AG20443 (cell line): ENCODE measurements at places on chromosomes 12 and 14.

DNA sequence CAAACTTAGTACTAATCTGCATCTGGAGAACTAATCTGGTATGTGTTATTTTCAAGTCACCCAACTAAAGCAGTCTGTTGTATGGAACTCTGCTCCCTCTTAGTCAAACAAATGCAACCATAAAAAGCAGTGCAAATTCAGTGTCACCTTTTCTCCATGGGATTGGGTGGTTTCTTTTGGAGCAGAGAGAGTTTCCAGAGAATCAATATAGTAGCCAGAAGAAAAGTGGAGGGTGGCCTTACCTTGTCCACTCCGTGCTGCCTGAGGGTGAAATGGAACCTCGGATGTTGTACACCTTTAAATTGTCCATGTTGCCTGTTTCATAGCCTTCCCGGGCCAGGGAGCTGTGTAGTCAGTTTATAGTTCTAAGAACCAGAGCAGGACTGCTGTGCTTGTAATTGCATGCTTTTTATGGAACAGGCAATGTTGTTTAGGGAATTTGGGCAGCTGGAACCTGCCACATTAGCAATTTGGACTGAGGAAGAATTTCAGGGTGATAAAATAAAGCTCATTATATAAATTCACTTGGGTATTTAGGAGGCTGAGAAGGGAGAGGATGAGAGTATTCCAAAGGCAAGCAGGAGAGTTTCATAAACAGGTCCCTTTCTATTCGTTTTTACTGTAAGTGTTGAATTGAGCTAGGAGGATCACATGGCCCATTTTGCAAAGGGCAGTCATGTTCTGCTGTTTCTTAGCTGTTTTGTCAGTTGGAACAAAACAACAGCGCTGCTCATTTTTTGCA, 60.5 kb downstream of the CRADD start:
- DNase-seq, result no peak

DNA sequence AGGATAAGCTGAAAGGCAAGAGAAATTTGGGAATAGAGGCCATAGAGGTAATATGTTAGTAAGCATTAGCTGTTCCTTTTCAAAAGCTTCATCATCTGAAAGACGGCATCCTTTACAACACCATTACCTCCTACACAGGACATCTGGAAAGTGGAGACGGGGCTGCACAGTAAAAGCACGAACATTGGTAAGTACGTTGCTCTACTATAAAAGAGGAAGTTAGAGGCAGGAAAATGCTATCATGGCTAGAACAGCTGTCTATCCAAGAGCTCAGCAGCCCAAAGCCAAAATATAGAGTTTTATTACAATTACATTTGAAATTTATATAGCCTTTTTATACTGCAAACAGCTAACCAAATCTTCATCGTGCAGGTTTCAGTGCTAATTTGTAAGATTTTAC, 172.3 kb upstream of the GRIP1 start:
- DNase-seq, result no peak

- DNase-seq, result no peak
Observed at GRCh38 chr12:94817695-94818075, 167.3 kb upstream of the TMCC3 start.

GRCh38 chr12:114275932-114276785, 129.8 kb downstream of the TBX5 start:
- peak; percentile 44 for DNase-seq

DNA sequence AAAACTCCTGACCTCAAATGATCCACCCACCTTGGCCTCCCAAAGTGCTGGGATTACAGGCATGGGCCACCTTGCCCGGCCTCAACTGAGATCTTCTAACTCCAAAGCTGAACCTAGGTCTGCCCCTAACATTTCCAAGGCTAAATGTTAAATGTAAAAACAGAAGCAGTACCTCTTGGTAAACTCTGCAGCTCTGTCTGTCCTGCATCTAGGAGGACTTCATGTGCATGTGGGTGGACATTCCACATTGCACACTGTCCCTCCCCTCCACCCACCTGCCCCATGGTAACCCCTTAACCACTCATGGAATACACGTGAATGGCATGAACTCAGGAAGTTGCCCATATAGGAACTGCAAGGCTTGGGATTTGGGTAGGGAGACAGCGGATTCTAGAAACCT, 33.1 kb downstream of the SNX6 start:
- no peak for DNase-seq

DNA sequence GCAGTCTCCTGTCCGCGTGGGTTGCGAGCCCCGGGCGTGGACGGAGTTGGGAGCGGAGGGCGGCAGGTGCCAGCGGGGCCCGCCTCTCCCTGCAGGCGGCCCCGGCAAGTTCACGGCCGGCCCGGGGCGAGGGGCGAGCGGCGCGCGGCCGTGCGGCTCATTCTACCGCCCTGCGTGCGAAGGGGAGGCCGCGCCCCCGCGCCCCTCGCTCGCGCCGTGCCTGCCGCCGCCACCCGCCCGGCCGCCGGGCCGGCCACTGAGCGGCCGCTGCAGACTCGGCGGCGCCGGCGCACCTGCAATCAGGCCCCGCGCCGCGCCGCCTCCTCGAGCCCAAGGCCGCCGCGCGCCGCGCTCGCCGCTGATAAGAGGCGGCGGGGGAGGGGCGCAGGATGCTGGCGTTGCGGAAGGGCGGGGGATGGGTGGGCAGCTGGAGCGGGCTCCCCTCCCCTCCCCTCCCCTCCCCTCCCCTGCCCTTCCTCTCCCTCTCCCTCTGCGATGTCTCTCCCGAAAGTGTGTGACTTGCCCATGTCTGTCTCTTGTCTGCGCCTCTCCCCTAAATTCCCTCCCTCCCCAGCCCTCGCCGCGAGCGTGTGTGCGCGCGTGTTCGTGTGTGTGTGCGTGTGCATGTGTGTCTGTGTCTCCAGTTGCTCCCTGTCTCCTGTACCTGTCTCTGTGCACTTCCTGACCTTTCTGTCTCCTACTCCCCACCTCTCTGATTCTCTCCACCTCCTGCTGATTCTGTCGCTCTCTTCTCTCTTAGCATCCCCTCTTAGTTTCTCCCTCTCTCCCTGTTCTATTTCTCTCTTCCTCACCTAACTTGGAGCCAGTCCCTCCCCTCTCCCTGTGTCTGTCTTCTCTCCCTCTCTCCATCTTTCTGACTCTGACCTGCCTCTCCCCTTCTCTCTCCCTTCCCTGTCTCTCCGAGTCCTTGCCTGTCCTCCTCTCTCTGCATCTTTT, 768.1 kb upstream of the TBX3 start:
- DNase-seq, result peak; percentile 60

- DNase-seq, result no peak
Observed at GRCh38 chr14:23357261-23357660, 4.6 kb upstream of the SLC22A17 start.

DNA sequence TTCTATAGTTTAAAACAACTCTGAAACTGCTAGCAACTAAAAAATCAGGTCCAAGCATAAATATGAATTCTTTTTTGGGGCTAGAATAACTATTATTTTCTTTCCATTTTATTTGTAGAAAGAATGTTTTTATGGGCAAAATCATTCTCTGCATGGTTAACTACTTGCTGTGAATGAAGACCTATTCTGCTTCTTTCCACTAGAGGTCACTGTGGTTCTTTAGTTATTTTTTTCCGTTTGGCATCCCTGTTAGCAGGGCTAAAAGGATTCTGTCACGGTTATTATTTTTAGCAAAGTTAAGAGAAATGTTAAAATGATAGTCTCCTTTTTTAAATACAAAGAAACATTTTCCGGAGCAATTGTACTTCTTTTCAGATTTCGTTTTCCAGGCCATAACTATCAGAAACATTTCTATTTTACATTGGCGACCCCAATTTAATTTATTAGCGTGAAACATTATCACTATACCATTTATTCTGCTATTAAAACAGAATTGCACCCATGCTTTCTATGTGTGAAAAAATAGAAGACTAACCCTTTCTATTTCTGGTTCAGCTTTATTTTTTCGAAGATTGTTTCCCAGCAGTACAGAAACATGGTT, 404.8 kb downstream of the ATP23 start:
- DNase-seq, result peak; percentile 52
